ENCODE measurements at places on chromosomes 6 and 20.

DNA sequence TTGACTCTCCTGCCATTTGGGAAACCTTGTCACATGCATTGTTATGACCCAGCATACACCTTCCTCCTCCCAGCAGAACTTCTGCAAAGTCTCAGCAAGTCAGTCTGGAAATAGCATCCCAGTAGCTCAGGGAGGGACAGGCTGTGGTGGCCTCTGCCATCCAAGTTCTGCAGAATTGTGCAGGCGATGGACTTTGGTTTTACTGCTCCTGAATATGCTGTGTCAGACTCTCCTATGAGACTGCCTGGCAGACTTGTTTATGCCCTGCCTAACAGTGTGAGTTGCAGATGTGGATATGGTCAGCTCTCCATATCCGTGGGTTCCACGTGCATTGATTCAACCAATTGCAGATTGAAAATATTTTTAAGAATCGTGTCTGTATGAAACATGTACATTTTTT is 52.8 kb downstream of the SNRNP48 start:
- peak; percentile 57 for DNase-seq

- no peak for DNase-seq
Measured at GRCh38 chr6:4943716-4944115, 60.1 kb downstream of the RPP40 start.

DNA sequence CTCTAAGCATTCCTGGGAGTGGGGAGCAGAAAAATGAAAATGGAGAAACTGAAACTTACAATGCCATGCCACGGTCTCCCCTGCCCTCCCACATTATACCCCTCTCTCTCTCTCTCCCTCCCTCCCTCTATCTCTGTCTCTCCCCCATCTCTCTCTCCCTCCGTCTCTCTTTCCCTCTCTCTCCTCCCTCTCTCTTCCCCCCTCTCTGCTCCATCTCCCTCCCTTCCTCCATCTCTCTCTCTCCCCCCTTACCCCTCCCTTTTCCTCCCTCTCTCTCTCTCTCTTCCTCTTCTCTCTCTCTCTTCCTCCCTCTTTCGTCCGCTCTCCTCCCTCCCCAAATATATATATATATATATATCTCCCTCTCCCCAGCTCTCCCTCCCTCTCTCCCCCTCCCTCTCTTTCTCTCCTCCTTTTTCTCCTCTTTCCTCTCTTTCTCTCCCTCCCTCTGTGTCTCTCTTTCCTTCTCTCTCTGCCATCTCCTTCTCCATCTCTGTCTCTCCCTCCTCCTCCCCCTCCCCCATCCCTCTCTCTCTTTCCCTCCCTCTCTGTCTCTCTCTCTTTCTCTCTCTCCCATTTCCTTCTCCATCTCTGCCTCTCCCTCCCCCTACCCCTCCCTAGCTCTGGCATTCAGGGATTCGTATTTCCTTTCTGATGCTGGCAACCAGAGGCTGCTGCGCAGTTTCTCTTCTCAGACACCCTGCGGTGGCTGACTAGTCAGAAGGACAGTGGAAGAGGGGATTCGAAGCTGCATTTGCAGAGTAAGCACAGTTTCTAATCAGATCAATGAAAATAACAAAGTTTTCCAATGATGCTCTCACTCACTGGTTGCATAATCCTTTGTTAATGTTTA is 13.9 kb upstream of the VAPB start:
- DNase-seq: no peak

GRCh38 chr6:160043784-160044183 is 74.9 kb downstream of the IGF2R start:
- no peak for DNase-seq

DNA sequence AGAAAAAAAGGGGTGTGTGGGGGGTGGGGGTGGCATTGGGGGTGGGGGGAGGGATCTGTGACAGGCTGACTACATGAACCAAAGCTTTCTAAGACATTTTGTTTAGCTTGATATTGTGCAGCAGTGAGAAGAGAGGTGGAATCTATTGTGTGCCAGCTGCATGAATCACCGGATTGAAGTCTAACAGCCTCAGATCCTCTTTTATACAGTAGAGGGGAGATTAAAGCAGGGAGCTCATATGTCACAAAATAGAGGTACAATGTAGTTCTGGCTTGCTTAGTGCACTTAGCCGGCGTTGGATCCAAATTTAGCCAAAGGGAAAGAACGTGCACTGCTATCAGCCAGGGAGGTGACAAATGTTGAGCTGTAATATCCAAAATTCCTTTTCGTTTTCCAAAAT is 404.2 kb upstream of the CITED2 start:
- DNase-seq: no peak

GRCh38 chr6:36559011-36559793 is 11.9 kb upstream of the STK38 start:
- DNase-seq: no peak

- DNase-seq: no peak
Measured at GRCh38 chr6:43478008-43478372, 620 bp downstream of the TJAP1 start.

DNA sequence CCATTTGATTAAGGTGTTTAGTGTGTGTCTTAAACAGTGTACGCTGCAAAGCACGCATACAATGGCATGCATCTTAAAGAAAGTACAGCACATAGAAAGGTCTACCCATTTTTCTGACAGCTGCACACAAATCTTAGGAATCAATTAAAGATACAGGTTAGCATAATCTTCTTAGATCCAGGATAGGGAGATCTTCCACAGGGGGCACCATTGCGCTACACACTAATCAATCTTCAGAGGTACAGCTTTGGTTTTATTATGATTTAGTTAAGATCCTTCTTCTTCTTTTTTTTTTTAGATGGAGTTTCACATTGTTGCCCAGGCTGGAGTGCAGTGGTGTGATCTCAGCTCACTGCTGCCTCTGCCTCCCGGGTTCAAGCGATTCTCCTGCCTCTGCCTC is 63.7 kb upstream of the BEND3 start:
- no peak for DNase-seq

- no peak for DNase-seq
Measured at GRCh38 chr20:46816886-46817638, 77.6 kb upstream of the EYA2 start.

- DNase-seq: no peak
Measured at GRCh38 chr20:25308671-25309394, 60.9 kb downstream of the PYGB start.

DNA sequence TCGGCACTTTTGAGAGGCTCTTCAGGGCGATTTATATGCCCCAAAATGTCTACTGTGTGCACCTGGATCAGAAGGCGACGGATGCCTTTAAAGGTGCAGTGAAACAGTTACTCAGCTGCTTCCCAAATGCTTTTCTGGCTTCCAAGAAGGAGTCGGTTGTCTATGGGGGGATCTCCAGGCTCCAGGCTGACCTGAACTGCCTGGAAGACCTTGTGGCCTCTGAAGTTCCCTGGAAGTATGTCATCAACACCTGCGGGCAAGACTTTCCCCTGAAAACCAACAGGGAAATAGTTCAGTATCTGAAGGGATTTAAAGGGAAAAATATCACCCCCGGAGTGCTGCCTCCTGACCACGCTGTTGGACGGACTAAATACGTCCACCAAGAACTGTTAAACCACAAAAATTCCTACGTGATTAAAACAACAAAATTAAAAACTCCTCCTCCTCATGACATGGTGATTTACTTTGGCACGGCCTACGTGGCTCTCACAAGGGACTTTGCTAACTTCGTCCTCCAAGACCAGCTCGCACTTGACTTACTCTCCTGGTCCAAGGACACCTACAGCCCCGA is 8.2 kb downstream of the GCNT2 start:
- DNase-seq: no peak

DNA sequence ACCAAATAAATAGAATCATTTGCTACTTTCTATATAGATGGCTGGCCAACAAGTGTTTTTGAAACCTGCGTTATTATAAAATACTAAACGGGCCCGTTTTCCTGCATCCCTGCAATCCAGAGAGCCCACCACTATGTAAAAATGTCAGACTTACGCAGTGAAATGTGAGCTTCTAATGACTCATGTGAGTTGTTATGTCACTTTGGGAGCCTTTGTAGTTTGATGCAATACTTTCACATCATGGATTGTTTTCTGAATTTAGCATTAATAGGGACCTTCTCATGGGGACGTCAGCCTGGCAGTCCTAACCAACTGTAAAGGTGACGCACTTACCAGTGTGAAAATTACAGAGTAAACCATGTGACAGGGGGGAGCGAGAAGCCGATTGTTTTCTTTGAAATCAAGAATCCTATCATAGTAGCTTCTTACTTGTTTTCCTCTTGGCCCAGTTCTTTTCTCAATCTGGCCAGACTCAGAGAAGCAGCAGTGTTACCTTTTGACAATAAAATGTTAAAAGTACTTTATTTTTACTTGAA is 75.3 kb downstream of the SSR1 start:
- no peak for DNase-seq

GRCh38 chr6:44305200-44305725 is 7.9 kb downstream of the AARS2 start:
- DNase-seq: no peak

DNA sequence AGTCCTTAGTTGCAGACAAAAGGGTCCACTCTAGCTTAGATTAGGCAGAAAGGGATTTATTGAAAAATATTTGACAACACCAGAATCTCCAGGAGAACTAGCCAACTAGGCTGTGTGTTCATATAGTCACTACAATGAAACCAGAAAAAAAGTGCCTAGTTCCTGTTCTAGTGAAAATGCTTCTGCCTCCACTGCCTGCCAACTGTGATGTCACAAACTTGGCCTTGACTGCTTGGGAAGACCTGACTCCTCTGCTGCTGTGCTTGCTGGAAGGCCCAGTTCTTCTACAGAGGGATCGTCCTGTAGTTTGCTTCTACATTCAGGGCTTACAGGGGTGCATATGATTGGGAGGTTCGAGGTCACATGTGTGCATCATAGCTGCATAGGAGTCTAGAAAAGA is 40.3 kb upstream of the XRN2 start:
- DNase-seq: no peak

GRCh38 chr6:85866370-85866730 is 223.7 kb upstream of the SYNCRIP start:
- no peak for DNase-seq
